ELF-1 (cell line): ENCODE measurements at places on chromosomes 2 and 18.

GRCh38 chr2:128606837-128607236 lies 288.2 kb upstream of the HS6ST1 start:
- no peak for DNase-seq

- no peak for DNase-seq
These were observed 24.6 kb upstream of the SCG2 start for GRCh38 chr2:223626716-223627115.

DNA sequence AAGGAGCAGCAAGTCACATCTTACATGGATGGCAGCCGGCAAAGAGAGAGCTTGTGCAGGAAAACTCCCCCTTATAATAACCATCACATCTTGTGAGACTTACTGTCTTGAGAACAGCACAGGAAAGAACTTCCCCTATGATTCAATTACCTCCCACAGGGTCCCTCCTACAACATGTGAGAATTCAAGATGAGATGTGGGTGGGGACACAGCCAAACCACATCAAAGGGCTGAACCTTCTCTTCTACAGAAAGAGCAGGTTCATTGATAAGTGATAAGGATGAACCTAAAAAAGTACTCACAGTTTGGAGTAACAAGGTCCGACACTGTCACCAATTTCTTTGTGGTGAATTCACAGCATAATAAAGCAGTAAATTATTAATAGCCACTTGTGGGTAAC lies 422.2 kb upstream of the FSIP2 start:
- peak; percentile 2 for DNase-seq

GRCh38 chr18:37438417-37439180 lies 127.0 kb downstream of the CELF4 start:
- DNase-seq, result no peak

- no peak for DNase-seq
These were observed 289.3 kb upstream of the RAB12 start for GRCh38 chr18:8319798-8320489.
